ENCODE measurements at places on chromosomes 13 and 19.

- peak overlapping the region; percentile 59 for H3K27ac ChIP-seq
- H3K4me1 ChIP-seq = peaks cover 19% of the 10 kb centered on the region
- no peak overlapping the region for H3K4me3 ChIP-seq
- DNase-seq = peak; percentile 73
These were observed 30.1 kb downstream of the ZAR1L start for GRCh38 chr13:32284927-32285632.

- no peaks in the 10 kb centered on the region for H3K27me3 ChIP-seq
- DNase-seq = peak; percentile 40
- H3K27ac ChIP-seq = no peak overlapping the region
- H3K36me3 ChIP-seq = no peaks in the 10 kb centered on the region
- H3K4me1 ChIP-seq = no peaks in the 10 kb centered on the region
- H3K4me3 ChIP-seq = no peak overlapping the region
These were observed 22.3 kb upstream of the STARD13 start for GRCh38 chr13:33307843-33308242.

- H3K27ac ChIP-seq = no peak overlapping the region
- no peaks in the 10 kb centered on the region for H3K4me1 ChIP-seq
- H3K36me3 ChIP-seq = no peaks in the 10 kb centered on the region
- no peak overlapping the region for H3K4me3 ChIP-seq
- H3K27me3 ChIP-seq = no peaks in the 10 kb centered on the region
These were observed 21.2 kb downstream of the SIGLEC7 start for GRCh38 chr19:51163257-51163656.

- H3K4me3 ChIP-seq = peak overlapping the region; percentile 61
- DNase-seq = no peak
- no peaks in the 10 kb centered on the region for H3K4me1 ChIP-seq
- H3K36me3 ChIP-seq = no peaks in the 10 kb centered on the region
These were observed 599 bp downstream of the ZNF331 start for GRCh38 chr19:53538378-53539109.

DNA sequence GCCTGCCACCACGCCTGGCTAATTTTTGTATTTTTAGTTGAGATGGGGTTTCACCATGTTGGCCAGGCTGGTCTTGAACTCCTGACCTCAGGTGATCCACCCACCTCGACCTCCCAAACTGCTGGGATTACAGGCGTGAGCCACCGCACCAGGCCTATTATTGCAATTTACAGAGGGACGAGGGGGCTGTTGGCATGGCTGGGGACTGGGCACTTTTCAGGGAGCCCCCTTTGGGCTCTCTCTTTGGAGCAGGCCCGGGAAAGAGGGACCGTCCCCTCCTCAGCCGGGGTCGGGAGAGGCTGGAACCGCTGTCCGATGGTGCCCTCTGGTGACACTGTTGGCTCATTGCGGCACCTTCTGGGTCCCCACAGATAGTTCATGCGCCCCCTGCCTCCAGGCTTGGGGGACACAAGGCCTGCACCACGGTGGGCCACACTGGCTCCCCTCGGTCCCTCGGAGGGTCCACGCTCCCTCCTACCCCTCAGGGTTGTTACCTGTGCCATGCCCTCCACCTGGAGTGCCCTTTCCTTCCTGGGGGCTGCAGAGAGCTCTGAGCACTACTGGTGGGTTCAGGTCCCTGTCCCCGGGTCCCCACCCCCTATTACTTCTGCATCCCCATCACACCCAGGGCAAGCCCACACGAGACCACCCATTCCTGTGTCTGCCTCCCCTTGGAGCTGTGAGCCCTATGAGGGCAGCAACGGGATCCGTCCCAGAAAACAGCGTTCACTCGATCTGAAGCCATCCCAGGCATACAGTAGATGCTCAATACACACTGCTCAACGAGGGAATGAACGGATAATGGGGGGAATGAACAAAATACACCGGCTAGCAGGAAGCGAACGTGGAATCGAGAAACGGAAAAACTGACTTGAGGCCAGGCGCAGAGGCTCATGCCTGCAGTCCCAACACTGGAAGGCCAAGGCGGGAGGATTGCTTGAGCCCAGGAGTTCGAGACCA is 12.5 kb downstream of the FEM1A start:
- peaks cover 5% of the 10 kb centered on the region for H3K4me1 ChIP-seq
- H3K36me3 ChIP-seq = no peaks in the 10 kb centered on the region
- peak; percentile 86 for DNase-seq
- H3K27me3 ChIP-seq = no peaks in the 10 kb centered on the region
- H3K27ac ChIP-seq = no peak overlapping the region

DNA sequence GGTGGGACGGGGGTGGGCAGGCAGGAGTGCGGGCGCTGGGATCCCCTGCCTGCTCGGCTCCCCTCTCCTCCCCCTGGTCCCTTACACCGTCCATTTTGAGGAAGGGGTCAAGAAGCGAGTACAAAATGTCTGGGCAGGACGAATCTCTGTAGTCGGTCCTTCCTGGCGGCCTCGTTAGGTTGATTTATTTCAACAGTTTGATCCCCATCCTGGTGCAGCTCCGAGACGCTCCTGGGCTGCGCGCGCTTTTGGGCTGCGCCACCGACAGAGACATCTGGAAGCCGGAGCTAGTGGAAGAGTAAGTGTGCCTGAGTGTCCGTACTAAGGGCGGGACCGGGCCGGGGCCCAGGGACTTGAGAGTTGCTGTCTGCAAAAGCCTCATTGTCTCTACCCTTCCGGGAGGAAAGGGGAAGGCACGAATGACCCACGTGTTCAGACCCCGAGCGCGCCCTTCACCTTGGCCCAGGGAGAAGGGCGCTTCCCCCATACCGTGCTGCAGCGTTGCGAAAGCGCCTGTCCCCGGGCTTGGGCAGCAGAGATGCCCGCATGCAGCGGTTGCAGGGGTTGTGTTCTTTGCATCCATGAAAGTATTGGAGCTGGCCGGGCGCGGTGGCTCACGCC is 1.8 kb downstream of the ZNF114 start:
- no peaks in the 10 kb centered on the region for H3K4me1 ChIP-seq
- H3K27me3 ChIP-seq = no peaks in the 10 kb centered on the region
- H3K36me3 ChIP-seq = no peaks in the 10 kb centered on the region
- peak; percentile 64 for DNase-seq
- peak overlapping the region; percentile 18 for H3K27ac ChIP-seq

GRCh38 chr13:51714663-51715168 is 89.2 kb downstream of the DHRS12 start:
- no peak overlapping the region for H3K27ac ChIP-seq
- H3K36me3 ChIP-seq = no peaks in the 10 kb centered on the region
- no peak overlapping the region for H3K4me3 ChIP-seq

GRCh38 chr13:73334445-73334844 is 275.6 kb downstream of the KLF5 start:
- H3K27ac ChIP-seq = no peak overlapping the region
- H3K36me3 ChIP-seq = no peaks in the 10 kb centered on the region
- DNase-seq = no peak
- no peaks in the 10 kb centered on the region for H3K27me3 ChIP-seq
- no peaks in the 10 kb centered on the region for H3K4me1 ChIP-seq
- H3K4me3 ChIP-seq = no peak overlapping the region

DNA sequence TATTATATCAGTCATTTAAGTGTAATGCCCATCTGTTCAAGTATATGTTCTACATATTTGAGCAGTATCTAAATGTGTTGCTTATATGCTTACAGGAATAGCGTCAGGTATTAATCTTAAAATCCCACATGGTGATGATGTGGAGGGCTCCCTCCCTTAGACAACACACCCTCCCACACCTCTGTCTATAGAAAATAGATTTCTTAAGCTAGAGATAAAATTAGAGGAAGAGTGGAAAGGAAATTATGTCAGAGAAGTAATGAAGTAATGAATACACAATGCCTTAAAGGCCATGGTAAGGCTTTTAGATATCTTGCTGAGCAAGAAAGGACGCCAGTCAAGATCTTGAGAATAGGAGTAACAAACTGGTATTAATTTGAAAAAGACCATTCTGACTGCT is 12.4 kb downstream of the ZDHHC20 start:
- H3K27me3 ChIP-seq = no peaks in the 10 kb centered on the region
- no peaks in the 10 kb centered on the region for H3K4me1 ChIP-seq
- H3K4me3 ChIP-seq = no peak overlapping the region
- H3K36me3 ChIP-seq = no peaks in the 10 kb centered on the region
- no peak for DNase-seq

- no peak overlapping the region for H3K4me3 ChIP-seq
- peak overlapping the region; percentile 75 for H3K27ac ChIP-seq
- no peaks in the 10 kb centered on the region for H3K27me3 ChIP-seq
- peaks cover 42% of the 10 kb centered on the region for H3K36me3 ChIP-seq
These were observed 128.8 kb downstream of the ATP11A start for GRCh38 chr13:112818698-112819045.

DNA sequence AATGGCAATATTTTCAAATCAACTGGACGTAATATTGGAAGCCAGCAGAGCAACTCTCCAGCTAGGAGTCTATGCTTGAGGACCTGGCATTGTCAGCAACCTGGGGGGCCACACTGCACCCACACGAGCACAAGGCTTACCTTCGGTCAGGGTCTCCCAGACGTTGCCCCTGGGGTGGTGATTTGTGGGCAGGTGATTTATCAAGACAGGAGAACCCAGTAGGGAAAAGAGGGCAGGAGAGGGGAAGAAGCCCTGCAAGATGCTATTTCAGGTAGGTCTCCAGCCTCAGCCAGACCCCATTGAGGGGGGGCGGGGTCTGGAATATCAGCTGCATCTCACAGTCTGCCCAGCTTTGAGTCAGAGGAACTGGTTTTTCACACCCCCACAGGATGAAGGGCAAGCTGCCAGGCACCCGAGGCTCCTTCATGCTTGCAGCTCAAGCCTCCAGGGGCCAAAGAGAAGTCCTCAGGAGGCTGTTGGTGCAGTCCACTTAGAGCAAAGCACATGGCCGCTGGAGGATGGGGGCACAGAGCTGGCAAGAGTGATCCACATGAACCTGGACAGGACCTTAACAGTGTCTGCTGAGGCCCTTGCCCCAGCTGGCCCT is 80.9 kb upstream of the UQCRFS1 start:
- DNase-seq = no peak
- H3K4me1 ChIP-seq = no peaks in the 10 kb centered on the region
- no peaks in the 10 kb centered on the region for H3K36me3 ChIP-seq
- H3K4me3 ChIP-seq = no peak overlapping the region

DNA sequence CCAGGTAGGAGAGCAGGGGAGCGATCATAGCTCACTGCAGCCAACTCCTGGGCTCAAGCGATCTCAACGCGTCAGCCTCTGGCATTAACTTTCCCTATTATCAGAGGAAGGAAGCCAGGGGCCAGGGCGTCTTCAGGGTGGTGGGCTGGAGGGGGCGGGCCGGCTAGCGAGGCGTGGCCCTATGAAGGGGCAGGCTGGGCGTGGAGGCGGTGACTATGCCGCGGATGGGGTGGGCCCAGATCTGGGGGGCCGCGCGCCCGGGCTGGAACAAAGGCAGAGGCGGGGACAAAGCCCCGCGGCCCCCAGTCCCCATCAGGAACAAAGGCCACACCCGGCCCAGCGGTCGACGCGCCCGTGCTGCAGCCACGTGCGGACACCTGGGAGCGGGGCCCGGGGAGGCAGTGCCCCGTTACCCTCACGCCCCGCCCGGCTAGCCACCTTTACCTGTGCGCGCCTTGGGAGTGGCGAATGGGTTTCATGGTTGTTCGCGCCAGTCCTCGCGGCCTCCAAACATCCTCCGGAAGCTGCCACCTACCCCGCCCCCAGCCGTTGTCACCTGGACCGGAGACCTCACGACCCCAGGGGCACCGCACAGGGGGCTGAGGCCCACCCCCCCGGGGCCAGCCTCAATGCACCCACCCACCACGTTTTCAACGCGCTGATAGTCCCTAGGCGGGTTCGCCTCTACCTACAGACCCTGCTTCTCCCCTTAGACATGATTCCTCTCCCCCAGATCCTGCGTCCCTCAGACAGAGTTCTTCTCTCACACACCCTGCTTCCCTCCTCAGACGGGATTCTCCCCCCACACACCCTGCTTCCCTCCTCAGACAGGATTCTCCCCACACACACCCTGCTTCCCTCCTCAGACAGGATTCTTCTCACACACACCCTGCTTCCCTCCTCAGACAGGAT is 5.4 kb upstream of the TRIM28 start:
- H3K4me3 ChIP-seq = peak overlapping the region; percentile 34
- peak; percentile 60 for DNase-seq
- peak overlapping the region; percentile 22 for H3K27ac ChIP-seq
- peaks cover 26% of the 10 kb centered on the region for H3K27me3 ChIP-seq

GRCh38 chr13:90428522-90429210 is 918.8 kb upstream of the MIR17HG start:
- H3K27me3 ChIP-seq = no peaks in the 10 kb centered on the region
- H3K36me3 ChIP-seq = no peaks in the 10 kb centered on the region
- H3K4me1 ChIP-seq = no peaks in the 10 kb centered on the region
- no peak overlapping the region for H3K27ac ChIP-seq
- no peak overlapping the region for H3K4me3 ChIP-seq

- H3K4me1 ChIP-seq = no peaks in the 10 kb centered on the region
- no peaks in the 10 kb centered on the region for H3K36me3 ChIP-seq
- H3K4me3 ChIP-seq = no peak overlapping the region
- H3K27me3 ChIP-seq = no peaks in the 10 kb centered on the region
- DNase-seq = no peak
- no peak overlapping the region for H3K27ac ChIP-seq
These were observed 22.0 kb downstream of the MUC16 start for GRCh38 chr19:8988204-8988603.

GRCh38 chr19:44164327-44164672 is 600 bp upstream of the ZNF226 start:
- H3K4me1 ChIP-seq = no peaks in the 10 kb centered on the region
- peaks cover 9% of the 10 kb centered on the region for H3K36me3 ChIP-seq
- no peak for DNase-seq
- H3K27me3 ChIP-seq = no peaks in the 10 kb centered on the region

GRCh38 chr19:30356951-30357579 is 15.1 kb upstream of the ZNF536 start:
- no peaks in the 10 kb centered on the region for H3K36me3 ChIP-seq
- no peak for DNase-seq
- no peaks in the 10 kb centered on the region for H3K4me1 ChIP-seq
- H3K27me3 ChIP-seq = peaks cover 5% of the 10 kb centered on the region
- no peak overlapping the region for H3K4me3 ChIP-seq

DNA sequence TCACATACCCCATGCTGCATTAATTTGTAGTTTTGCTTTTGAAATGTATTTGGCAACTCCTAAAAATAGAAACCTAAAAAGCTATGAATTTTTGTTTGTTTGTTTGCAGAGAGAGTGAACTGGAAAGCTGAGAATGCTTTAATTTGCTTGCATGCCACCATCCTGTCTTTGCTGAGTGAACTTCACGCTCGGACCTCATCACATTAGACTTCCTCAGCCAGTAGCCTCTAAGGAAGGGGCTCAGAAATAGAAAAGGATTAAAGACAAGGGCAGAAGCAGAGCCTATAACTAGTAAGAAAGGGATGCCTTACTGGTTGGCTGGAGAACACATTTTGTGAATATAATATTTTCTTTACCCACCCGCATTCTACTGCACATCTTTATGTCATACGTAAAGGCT is 275.1 kb downstream of the DCLK1 start:
- H3K36me3 ChIP-seq = no peaks in the 10 kb centered on the region
- DNase-seq = no peak
- H3K27me3 ChIP-seq = peaks cover 14% of the 10 kb centered on the region
- H3K4me1 ChIP-seq = peaks cover 3% of the 10 kb centered on the region

DNA sequence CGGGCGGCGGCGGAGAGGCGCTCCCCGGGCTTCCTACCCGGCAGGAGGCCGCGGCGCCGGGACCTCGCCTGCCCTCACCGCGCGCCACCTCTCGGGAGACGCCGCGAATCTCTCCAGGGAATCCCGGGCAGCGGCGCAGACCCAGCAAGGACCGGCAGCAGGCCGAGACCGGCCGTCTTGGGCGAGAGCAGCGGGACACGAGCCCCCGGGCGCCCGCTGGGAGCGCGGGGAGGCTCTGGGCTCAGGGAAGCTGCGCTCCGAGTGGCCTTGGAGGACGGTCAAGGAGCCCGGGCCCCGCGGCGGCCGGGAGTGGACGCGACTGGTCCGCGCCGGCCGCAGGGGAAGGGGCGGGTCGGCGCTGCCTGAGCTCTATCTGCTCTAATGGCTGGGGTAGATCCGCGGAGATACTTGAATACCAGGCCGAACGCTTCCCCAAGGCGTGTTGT is 14.7 kb downstream of the CDX2 start:
- H3K4me1 ChIP-seq = no peaks in the 10 kb centered on the region
- H3K4me3 ChIP-seq = peak overlapping the region; percentile 16
- DNase-seq = no peak
- H3K36me3 ChIP-seq = no peaks in the 10 kb centered on the region
- H3K27me3 ChIP-seq = peaks cover 100% of the 10 kb centered on the region

All from cardiac muscle cell (in vitro differentiated cells and primary cell).